ENCODE measurements at places on chromosomes 6 and 20.

GRCh38 chr6:51336185-51336584, 517.5 kb downstream of the TFAP2B start:
- no peak for DNase-seq

GRCh38 chr6:167546611-167547327, 221.9 kb downstream of the TTLL2 start:
- DNase-seq, result no peak

DNA sequence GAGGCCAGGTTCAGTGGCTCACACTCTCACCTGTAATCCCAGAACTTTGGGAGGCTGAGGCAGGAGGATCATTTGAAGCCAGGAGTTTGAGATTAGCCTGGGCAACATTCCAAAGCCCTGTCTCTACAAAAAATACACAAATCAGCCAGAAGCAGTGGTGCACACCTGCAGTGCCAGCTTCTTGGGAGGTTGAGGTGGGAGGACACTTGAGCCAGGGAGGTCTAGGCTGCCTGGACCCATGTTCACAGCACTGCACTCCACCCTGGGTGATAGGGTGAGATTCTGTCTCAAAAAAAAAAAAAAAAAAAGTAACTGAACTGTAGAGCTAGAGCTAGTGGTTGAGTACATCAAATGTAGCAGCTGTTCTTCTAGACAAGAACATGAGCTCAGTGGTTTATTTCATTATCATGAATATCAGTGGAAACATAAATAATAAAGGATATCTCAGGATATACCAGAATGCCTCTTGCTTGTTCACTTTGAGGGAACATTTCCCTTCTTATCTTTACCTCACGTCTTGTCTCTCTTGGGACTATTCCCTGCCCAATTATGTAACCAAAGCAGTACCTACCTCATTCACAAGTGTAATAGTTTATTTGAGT, 17.6 kb downstream of the NANP start:
- DNase-seq, result no peak

DNA sequence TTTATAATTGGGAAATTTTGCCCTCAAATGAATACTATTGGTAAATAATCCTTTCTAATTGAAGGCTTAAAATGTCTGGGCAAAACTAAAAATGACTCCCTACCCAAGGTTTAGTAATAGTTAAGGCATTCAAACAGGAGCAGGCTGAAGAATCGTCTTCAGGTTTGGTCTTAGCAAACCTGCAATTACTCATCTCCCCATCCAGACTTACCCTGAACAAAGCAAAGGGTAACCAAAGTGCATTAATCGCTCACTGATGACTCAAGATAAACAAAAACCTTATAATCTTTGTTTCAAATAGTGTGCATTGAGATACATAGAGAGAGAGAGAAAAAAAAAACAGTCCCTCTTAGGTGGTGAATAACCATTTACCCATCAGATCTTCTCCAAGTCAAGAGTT, 225.5 kb downstream of the BMP2 start:
- DNase-seq, result peak; percentile 100

DNA sequence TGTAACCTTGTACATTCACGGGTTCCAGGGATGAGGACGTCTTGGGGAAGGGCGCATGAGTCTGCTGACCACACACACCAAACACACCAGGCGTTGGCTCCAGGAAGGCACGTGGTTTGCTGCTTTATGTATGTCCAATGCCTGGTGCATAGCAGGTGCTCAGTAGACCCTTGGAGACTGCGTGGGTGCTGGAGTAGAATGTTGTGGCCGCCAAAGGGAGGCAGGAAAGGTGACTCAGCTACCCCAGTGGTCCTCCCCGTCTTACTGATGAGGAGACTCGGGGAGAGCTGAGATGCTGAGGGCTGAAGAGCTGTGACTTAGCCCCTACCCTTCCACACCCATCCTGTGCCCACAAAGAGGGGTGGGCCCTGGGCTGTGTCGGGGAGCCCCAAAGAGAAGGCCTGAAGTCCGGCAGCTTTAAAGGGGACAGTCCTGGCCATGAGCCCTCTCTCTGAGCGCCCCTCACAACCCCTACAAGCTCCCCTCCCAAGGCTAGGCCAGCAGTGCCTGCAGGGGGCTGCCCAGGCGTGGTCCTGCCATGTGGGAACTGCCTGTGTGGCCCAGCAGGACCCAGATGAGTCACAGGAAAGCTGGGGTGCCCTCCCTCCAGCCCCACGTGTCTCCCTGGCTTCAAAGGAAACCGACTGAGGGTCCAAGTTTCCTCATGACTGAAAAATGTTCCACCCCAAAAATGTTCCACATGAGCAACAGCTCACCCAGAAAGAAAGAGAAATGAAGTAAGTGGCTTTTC, 28.0 kb upstream of the PTGIS start:
- no peak for DNase-seq

- no peak for DNase-seq
Measured at GRCh38 chr20:37544386-37544785, 16.7 kb upstream of the BLCAP start.

DNA sequence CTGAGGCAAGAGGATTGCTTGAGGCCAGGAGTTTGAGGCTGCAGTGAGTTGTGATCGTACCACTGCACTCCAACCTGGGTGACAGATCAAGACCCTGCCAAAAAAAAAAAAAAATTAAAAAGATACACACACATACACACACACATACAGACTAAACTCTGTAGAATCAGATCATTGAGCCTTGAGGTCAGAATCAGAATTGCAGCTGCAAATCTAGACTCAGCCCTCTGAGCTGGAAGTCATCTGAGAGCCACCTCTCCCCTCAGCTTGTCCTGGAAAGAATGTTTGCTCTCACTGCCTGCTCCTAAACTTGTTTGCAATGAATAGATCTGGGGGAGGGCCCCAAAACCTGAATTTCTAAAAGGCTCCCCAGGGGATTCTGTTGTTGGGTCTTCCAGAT, 41.4 kb upstream of the ANGPT4 start:
- no peak for DNase-seq

DNA sequence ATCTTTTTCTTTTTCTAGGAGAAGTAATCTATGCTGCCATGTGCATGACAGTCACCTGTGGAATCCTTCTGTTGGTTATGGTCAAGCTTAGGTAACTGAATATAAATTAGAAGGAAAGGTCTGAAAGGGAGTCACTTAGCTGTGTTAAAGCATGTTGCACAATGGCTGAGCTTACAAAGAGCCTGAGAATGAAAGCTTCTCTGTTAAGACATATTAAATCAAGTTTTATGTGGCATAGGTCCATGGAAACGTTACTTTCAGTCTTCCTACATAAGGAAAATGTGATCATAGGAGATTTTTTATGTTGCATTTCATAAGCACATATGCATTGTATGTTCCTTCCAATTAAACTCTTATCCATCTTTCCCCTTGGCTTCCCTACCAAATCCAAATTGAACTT, 72.1 kb downstream of the GFRAL start:
- peak; percentile 7 for DNase-seq

GRCh38 chr6:120876424-120876823, 457.9 kb downstream of the TBC1D32 start:
- DNase-seq, result no peak

DNA sequence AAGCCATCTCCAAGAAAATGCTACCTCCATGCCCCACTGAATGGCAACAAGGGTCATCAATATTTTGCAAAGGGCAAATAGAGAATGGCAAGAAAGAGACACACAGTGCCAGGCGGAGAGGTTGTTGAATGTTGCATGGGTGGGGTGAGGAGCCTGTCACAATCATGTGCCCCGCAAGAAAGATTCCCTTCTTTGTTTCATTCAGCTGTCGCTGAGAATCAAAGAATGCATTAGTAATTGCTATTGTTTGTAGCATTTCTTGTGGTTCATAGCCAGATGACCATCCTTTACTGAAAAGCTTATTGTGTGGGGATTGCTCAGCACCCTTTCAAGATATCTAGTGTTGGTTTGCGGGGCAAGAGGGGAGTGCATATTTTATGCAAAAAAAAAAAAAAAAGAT, 166.5 kb upstream of the QKI start:
- no peak for DNase-seq

DNA sequence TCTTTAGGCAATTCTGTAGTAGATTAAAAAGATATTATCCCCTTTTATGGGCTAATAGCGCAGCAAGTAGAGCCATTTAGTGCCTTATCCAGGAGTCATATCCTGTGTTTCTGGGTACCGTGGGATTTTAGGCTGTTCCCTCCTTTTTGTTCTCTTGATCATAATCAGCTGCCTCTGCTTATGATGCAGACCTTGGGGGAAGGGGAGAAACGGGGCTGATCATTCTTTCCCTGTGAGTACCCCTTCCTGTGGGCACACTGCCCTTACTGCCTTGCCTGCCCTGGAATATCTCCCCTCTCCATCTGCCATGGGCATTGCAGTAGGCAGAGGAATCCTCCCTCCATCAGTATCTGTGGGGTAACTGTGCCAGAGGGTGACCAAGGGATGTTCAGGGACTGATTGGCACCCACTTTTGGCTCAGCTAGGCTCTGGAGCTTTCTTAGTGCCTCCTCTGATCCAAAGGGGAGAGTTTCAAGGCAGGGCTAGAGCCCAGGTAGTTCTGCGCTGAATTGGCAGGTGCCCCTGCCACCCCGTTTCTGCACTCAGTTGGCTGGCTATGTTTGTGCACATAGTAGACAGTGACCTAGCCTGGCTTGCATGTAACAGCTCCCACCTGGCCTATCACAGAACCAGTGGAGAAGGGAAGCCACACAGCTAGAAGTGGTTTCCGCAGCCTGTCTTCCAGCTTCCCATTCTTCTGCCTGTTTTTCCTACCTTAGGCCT, 103.3 kb downstream of the FIG4 start:
- DNase-seq, result peak; percentile 79

- DNase-seq, result no peak
Measured at GRCh38 chr6:22904431-22904830, 335.1 kb downstream of the HDGFL1 start.

DNA sequence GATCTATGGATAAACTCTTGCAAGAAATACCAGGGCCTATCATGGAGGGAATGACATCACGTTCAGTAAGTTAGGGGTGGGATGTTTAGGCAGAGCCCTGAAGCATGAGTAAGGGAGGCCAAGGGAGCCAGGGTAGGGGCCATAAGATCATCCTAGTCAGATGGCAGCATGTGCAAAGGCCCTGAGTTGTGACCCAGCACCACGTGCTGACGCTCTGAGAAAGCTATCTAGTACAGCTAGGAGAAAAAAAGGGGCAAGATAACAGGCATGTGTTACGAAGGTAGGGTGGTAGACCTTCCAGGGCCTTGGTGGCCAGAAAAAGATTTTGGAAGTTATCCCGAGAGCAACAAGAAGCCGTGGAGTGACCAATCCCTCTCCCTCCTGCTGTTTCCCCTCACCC, 22.3 kb downstream of the KCNB1 start:
- DNase-seq, result no peak
